ENCODE measurements at places on chromosomes 11 and 22.

- DNase-seq: no peak
Observed at GRCh38 chr11:36713715-36714114, 115.7 kb upstream of the RAG2 start.

- DNase-seq: no peak
Observed at GRCh38 chr11:126436209-126436755, 80.8 kb downstream of the ST3GAL4 start.

GRCh38 chr11:65572356-65573051 is at the start of gene FAM89B:
Gene FAM89B, plus strand, starts transcription at chr11:65572538. Its CDS starts 132 bp downstream, at chr11:65572670.
- peak; percentile 84 for DNase-seq

DNA sequence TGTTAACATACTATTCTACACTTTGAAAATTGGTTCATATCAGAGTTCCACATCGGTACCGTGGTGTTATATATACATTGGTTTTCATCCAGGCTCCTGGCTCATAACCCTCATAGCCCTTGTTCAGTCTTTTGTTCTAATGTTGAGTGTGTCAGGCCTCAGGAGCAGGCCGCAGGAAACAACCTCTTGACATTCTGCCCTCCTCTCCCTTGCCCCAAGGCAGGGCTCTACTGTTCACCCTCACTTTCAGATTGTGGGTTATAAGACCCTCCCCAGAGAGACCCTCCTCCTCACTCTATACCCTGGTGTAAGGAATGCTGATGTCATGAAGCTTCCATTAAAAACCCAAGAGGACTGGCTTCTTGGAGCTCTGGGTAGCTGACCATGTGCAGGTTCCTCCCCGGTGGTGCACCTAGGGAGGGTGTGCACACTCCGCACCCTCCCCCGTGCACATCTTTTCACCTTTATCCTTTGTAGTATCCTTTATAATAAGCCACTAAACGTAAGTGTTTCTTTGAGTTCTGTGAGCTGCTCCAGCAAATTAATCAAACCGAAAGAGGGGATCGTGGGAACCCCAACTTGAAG is 12.1 kb downstream of the SSH3 start:
- DNase-seq: no peak

DNA sequence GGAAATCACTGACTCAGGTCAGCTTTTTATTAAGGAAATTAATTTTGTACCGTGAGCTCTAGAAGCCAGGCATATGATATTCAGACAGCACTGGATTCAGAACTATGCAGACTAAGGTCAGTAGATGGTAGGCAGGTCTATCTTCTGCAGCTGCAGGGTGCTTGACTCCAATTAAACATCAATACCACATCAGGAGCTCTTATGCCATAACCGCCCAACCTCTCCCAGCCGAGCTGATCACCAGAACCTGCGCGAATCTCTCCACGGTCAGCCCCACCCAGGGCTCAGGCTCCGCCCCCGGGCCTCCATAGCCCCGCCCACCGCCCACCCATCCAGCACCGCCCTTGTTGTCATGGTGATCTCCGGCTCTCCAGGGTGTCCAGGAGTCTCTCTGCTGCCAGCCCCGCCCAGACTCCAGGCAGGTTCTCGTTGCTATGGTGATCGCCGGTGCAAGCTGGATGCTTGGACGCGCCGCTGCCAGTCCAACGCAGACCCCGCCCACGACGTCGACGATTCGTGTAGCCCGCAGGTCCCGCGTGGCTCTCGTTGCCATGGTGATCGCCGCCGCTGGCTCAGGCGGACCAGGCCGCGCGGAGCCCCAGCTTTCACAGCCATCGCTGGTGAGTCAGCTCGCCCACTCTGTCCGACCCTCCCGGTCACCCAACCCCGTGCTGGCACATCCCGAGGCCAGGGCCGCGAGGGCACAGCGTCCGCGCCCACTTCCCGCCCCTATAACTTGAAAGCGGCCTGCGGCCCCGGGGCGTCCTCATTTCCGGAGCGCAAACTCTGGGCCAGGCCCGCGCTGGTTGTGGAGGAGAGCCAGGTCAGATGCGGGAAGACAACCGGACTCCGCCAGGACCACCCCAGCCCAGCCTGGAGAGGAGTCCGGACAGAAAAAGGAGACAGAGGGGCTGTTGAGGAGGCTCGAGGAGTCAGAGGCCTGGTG is at the start of gene RAB36:
TSS of gene RAB36 (plus strand) at position 546 of the 946 bp plus-strand sequence. CDS start 1,140 bp downstream, outside the sequence.
- peak; percentile 86 for DNase-seq

- no peak for DNase-seq
Observed at GRCh38 chr22:43998679-43999264, 25.3 kb upstream of the PARVB start.

- no peak for DNase-seq
Observed at GRCh38 chr11:113419454-113420003, 31.9 kb downstream of the ANKK1 start.

DNA sequence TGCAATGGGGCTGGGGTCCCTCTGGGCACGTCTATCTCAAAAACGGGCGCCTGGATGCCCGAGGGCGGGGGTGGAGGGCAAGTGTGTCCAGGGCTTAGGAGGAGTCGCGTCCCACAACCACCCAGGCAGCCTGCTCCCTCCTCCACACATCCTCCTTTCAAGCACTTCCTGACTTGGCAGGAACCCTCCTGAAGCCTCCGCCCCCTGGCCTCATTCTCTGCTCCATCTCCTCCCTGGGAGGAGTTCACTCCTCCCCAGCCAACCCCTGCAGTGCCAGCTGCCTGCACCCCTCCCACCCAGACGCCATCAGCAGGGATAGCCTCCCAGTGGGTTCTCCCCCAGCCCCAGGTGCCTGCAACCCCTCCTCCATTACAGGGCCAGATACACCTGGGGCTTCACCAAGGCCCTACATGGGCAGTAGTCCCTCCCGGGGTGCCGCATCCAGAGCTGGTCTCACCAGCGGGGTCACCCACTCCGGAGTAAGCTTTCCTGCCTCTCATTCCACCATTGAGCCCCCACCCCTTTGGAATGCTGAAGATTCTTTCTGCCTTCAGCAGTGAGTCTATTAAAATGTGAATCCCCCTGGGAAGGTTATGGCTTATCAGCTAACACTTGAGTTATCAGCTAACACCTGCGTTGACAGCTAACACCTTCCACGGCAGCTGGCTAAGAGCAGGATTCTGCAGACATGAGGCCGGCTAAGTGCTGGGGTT is 24.4 kb downstream of the RTN4R start:
- peak; percentile 45 for DNase-seq

DNA sequence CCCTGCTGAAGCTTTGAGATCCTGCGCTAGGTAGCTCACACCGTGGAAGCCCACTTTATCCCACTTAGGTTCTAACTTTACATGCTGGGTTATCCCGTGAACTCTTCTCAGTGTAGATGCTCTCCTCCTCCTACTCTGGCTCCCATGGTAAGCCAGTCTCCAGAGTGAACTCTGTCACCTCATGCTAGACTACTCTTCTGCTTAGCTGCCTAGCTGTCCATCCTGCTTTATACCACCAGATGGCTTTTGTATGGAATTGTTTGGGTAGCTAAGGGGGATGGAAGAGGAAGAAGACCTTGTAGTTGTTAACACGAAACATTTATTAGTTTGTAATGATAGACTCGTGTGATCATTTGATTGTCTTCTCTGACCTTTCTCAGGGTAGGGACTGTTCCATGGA is 46.8 kb downstream of the EMSY start:
- no peak for DNase-seq

GRCh38 chr11:6736495-6737121 is 35.2 kb downstream of the OR2AG2 start:
- no peak for DNase-seq

DNA sequence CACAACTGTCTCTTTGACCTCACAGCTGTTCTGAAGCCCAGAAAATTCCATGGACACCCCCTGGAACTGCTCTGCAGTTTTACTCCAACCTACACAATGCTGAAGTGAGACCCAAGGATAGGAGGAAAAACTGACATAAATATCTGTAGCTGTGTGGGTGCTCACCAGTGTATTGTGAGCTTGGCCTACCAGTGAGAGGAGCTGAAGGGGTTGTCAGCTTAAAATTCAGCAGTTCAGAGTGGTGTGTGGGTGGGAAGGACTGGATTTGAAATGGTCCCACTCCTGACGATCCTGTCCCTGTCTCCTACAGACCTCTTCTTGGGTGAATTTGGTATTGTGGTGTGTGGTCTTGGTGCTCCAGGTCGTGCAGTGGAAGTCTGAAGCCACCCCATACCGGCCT is 2.2 kb downstream of the TMEM223 start:
- no peak for DNase-seq

DNA sequence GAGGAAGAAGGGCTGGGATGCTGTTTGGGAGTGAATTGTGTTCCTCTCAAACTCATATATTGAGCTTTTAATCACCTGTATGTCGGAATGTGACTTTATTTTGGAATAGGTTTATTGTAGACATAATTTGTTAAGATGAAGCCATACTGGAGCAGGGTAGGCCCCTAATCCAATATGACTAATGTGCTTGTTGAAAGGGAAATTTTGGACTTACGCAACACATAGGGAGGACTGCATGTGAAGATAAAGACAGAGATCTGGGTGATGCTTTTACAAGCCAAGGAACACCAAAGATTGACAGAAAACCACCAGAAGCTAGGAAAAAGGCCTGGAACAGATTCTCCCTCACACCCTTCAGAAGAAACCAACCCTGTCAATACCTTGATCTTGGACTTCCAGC is 43.2 kb upstream of the OVCH2 start:
- DNase-seq: no peak

DNA sequence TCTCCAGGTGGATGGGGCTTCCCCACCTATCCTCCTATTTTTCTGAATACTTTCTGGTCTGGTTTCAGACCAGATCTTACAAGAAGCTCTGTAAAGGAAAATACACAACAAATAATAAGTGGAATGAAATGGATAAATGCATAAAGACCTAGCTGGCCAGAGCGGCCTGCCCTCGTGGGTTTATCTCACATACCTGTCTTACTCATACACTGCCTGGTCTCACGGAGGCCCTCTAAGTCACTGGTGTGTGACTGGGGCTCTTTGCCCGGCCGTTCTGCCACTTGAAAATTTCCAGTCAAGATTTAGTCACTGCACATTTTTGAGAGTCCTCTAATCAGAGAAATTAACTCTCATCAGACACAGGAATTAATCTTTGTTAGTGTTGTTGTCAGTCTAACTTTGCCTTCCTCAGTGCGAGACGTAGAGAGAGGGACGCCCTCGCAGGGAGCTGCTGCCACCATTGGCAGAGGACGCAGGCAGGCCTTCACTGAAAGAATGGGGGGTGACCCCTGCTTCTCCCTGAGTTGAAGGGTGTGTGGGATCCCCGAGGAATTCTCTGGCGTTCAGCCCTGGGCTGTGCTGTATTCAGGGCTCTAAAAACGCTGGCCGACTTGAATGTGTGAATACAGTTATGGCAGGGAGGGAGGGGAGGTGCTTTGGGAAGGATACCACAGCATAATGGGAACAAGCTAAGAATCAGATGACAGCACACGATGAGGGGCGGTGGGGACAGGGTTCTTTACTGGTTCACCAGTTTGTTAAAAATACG is 46.3 kb upstream of the CADM1 start:
- no peak for DNase-seq

- no peak for DNase-seq
Observed at GRCh38 chr22:19522881-19523239, 1.4 kb downstream of the CLDN5 start.

- no peak for DNase-seq
Observed at GRCh38 chr22:46062971-46063631, 86.1 kb upstream of the WNT7B start.

GRCh38 chr11:10779086-10779485 is 28.0 kb downstream of the CTR9 start:
- DNase-seq: no peak

GRCh38 chr11:111748035-111748804 is 18.0 kb downstream of the PPP2R1B start:
- no peak for DNase-seq

DNA sequence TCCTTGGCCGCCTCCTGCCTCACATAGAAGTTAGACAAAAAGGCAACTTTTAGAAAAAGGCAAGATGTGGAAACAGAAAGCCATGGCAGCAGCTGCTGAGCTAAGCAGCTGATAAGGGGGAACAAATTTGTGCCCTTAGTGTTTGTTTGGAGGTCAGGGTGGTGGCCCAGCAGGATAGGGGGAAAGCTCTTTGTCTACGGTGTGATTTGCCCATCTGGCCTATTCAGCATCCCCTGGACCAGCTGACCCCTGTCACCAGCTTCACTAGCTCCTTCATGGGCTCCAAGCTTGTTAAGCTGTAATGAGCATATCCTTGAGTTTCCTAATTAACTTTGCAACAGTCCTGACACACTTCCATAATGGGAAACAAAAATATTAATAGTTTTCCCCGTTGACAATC is 5.9 kb upstream of the ME3 start:
- DNase-seq: no peak

- no peak for DNase-seq
Observed at GRCh38 chr22:27667121-27667843, 134.3 kb downstream of the MN1 start.

- no peak for DNase-seq
Observed at GRCh38 chr22:41842996-41843970, 10.4 kb downstream of the SREBF2 start.

- no peak for DNase-seq
Observed at GRCh38 chr22:31241200-31241599, 29.1 kb downstream of the LIMK2 start.

DNA sequence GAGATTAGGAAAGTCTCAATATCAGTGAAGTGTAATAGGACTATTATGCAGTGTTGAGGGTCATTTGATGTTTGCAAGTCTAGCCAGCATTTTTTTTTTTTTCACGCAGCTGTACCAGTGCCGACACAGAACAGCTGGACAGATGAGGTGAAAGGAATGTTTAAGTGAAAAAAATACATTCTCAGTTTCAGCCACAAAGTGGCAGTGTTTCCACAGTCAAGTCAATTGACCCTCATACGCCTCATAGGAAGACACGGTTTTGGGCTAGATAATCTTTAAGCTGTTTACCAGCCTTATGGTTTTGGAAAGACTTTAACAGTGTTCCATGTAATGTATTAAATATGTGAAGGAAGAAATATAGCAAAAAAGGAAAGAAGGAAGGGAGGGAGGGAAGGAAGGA is 349.9 kb upstream of the ANO3 start:
- DNase-seq: no peak

DNA sequence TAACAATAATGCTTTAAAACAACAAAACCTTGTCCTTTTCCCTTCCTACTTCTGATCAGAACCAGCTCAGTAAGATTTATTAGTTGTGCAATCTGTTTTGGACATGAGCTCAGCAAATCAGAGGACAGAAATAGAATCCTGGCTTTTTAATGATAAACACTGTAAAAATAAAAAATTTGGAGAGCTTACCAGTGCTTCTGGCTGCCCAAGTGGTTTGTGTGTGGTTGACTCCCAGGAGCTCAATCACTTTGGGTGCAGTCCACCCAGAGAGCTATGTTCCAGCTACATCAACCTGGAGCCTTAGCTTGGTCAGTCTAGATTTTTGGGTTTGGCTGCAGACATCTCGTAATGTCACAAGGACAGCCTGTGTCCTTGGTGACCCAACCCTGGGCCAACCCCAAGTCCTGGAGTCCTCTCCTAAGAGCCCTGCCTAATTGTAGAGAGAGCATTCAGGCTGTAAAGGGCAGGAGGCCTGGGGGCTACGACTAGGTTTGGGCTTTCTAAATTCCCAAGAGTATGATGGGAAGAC is 28.5 kb downstream of the CD44 start:
- no peak for DNase-seq

- no peak for DNase-seq
Observed at GRCh38 chr11:44592125-44592940, 26.9 kb downstream of the CD82 start.

GRCh38 chr11:117381481-117382387 is 54.1 kb downstream of the CEP164 start:
- no peak for DNase-seq

GRCh38 chr11:118311518-118311917 is 7.0 kb downstream of the CD3E start:
- no peak for DNase-seq

GRCh38 chr11:4066910-4067309 is 27.7 kb upstream of the RRM1 start:
- DNase-seq: no peak

All from effector memory CD8-positive, alpha-beta T cell (primary cell).